ENCODE measurements at places on chromosomes 11 and 22. TPM values are rescaled to one million over a fixed set of nuclear protein-coding genes. Genes with fewer than 3 reads are reported as not detected.

PLEKHA7 gene
- total RNA-seq, result 0.18 TPM

OR51E2 gene
- total RNA-seq, result 0.59 TPM

TP53AIP1 gene
- not detected for total RNA-seq

HBD gene
- not detected for total RNA-seq

KRTAP5-1 gene
- total RNA-seq, result not detected

MSANTD2 gene
- total RNA-seq, result 12.0 TPM
